ENCODE measurements at places on chromosomes 3 and 15.

- DNase-seq, result no peak
Observed at GRCh38 chr15:64152507-64153387, 1.2 kb downstream of the SNX22 start.

GRCh38 chr15:83547168-83547567, 100.0 kb downstream of the SH3GL3 start:
- DNase-seq, result no peak

GRCh38 chr15:45456212-45457106, 66.1 kb downstream of the SLC30A4 start:
- DNase-seq, result peak; percentile 70

DNA sequence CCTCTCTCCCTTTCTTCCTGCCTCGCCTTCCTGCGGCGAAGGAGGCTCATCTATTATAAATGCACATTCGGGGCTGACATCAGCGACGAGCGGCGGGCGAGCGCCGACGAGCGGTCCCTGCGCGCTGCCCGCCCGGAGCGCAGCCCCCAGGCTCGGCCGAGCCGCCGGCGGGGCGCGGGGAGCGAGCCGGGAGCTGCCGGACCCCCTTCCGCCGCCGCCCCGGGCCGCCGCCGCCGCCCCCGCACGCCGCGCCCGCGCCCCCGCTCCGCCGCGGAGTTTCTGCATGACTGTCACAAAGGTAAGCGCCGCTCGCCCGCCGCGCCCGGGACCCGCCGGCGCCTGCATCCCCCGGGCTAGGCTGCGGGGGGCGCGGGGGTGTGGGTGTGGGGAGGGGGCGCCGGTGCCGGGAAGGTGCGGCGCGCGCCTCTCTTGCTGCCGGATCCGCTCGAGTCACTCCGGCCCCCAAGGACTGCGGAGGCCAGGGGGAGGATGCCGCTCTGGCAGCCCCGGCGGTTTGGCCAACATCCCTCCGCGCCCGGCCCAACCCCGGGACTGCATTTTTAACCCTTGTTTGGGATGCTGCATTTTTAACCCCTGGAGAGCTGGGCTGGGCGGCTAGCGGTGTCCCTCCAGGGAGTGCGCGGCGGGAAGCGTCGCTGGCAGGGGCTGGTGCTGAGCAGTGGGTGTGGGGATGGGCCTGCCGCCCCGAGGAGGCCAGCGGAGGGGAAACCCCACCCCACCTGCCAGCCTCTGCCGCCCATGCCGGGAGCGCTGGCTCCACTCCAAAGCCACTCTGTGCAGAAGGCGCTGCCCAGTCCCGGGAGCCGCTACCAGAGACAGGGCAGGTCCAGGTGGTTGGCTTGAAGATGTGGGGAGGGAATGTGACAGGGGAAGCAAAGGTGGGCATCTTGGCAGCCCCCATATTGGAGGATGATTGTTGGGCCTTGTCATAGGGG, at the start of gene CORO2B:
Gene CORO2B, plus strand, starts transcription at position 14 of the 956 bp plus-strand sequence. Its CDS starts 270 bp downstream, at position 284.
- DNase-seq, result no peak

- DNase-seq, result no peak
Observed at GRCh38 chr3:97949110-97949485, 23.1 kb downstream of the RIOX2 start.

- DNase-seq, result no peak
Observed at GRCh38 chr3:178750639-178751300, 214.5 kb downstream of the KCNMB2 start.
